ENCODE measurements at places on chromosomes 5 and 9.

DNA sequence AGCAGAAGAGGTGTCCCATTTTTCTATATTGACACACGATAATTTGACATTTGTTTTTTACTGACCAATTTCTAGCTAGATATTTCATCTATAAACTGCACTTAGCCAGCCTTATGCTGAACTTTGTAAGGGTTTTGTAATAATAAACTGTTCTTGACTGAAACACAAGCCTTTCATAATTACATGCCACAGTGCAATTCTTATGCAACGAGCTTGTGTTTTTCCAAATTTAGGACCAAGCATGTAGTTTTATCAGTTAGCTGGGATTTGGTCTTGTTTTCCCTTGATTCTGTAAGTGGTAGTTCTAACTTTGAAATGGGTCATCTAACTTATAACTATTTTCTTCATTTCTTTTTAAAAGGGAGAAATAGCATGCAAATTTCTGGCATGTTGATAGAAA lies 1.3 kb upstream of the LURAP1L start:
- no peak for DNase-seq

DNA sequence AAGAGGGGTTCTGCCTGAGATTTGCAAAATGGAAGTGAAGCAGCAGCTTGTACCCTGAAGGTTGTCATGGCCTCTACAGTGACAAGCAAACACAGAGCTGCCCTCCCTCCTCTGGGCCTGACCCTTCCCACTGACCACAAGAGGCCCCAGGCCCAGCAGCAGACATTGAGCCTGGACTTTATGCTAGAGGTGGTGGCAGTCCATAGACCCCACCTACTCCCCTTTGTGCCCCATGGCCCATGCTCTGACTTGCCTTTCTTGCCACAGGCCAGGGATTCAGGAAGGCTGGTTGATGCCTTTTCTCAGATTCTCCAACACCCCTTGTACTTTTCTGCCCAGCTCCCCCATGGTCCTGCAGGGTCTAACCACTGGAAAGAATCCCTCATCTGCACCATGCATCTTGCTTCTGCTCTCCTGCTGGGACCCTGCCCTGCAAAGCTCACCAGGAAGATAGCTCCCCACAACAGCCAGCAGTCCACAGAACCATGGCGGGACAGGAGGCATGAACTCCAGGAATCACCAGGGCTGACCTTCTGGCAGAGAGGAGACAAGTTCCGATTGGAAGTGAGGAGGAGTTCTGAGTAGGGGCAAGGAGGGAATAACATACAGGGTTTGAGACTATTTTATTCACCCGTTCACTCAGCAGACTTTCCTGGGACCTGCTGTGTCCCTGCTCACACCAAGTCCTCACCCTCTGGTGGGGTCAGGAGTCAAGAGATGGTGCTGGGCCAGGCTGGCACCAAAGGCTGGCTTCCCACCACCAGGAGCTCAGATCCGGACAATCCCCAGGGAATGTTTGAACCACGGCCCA lies 263.8 kb downstream of the SYK start:
- DNase-seq, result no peak

GRCh38 chr9:70031141-70031545 lies 12.5 kb upstream of the MAMDC2 start:
- no peak for DNase-seq

DNA sequence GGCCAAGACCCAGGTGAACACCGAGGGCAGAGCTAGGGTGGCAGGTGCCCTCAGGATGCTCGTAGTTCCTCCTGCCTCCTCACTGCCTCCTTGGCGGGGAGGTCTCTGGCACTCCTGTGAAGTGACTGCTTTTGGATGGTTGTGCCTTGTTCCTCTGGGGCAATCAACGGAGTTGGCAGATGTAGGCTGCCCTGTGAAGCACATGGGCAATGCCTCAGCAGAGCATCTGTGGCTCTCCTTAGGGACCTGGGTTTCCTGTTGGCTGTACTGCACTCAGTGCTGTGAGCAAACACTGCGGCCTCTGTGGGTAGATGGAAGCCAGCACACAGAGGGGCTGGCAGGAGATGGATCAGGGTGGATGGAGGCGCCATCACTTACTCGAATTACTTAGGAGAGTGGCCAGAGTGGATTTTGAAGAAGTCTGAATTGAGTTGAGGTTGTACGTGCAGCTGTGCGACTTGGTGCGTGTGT lies 71.4 kb upstream of the COL5A1 start:
- DNase-seq, result no peak

- DNase-seq, result no peak
These were observed 7.0 kb upstream of the SUB1 start for GRCh38 chr5:32578363-32578762.

- DNase-seq, result peak; percentile 16
These were observed 1.3 kb downstream of the SEMA5A start for GRCh38 chr5:9544502-9545135.
